ENCODE measurements at places on chromosomes 2 and 18.

GRCh38 chr2:188519136-188519535 is 227.5 kb downstream of the GULP1 start:
- DNase-seq, result no peak

GRCh38 chr2:143473216-143473615 is 344.0 kb downstream of the ARHGAP15 start:
- DNase-seq, result no peak

DNA sequence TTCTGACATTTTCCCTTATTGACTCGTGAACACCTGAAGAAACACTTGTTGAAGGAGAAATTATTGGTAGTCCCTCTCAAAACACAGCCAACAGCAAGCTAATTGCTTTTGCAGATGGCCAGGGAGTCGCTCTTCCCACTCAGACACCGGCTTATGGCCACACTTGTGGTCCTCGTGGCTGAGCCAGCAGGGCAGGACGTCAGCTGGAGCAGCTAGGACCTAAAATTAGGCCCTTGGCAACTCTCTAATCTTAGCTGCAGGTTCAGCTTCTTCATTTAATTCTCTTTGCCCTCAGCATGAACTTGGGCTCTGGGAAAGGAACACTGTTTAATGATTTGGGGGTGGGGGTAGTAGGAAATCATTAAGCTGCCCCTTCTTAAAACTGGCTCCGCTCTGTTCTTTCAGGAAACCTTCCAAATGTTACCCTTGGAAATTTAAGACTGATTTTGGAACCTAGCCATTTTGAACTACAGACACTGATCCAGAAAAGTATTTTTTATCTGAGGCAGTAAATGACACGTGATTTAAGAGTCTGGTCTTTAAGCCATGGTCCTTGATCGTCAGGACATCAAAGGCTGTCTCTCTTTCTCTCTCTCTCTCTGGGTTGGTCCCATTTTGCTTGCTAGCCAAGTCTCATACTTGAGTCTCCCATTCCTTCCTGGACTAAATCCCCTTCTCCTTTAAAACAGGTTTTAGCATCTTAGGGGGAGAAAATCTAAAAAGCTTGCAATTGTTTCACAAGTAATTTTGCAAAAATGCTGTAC is 77.5 kb downstream of the CDK15 start:
- no peak for DNase-seq

GRCh38 chr2:1340141-1340512 is 73.1 kb upstream of the TPO start:
- no peak for DNase-seq
